NAMALWA (cell line): ENCODE measurements at places on chromosomes 16 and 17.
A peak's percentile ranks its signal among the peaks of the same experiment; 100 is the strongest.

DNA sequence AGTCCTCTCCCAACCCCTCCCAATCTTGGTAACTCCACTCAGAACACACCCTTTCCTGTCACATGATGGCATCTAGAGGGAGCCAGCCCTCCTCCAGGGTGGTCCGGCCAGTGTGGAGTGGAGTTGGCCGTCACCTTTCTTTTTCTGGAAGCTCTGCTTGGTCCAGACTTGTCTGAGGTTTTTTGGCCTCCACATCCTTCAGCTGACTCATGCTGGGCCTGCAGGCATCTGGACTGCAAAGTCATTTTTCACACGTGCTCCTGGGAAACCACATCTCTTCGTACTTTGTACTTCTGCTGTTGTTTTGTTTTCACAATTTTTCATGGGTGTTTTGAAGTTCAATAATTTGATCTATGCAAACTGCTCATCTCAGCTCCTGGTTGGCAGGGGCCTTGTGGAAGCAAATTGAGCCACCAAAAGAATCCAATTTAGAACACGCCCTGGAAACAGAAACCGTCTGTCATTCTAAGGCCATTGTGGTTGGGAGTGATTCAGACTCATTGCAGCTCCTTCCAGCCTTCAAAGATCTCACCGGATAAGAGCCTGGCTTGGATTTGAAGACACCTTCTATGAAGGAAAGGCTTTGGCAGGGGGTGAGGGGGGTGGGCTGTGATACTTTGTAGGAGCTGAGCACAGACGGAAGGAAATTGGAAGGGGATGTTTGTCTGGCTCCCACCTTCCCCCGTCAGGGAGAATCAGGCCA, 42.4 kb upstream of the NF1 start:
- no peak for DNase-seq

DNA sequence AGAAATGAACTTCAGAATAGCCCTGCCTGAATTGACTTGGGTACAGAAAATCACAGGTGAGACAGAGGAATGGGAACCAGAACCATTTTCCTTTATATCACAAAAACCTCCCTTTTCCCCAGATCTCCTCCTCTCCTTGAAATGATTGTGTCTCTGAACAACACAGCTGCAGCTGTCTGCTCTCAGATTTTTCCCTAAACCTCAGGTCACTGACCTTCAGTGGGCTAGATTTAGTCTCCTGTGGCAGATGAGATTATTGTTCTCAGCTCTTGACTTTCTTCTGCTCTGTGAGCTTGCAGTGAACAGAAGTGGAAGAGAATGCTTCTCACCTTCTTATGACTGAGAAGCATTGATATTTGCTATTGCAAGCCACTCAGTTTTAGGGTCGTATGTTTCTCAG, 92.3 kb upstream of the FAM20A start:
- DNase-seq: no peak

GRCh38 chr16:74773446-74774222, 986 bp downstream of the FA2H start:
- DNase-seq: no peak

GRCh38 chr16:84332975-84333684, 35.2 kb upstream of the ATP2C2 start:
- no peak for DNase-seq

DNA sequence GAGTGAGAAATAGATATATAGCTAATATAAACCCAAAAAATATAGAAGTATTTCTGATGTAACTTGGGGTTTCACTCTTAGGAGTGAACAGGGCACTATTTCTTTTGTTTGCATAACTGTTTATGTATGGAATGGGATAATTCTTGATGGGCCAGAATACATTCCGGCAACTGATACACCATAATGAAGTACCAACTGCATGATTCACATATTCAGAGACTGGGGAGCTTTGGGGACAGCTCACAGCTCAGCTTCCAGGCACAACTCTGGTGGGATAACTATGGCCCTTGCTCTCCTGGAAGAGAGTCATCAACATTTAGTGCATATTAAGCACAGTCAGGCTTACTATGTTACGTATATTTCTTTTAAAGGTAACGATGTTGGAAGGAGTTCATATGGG, 42.1 kb upstream of the ADCY7 start:
- DNase-seq: no peak

DNA sequence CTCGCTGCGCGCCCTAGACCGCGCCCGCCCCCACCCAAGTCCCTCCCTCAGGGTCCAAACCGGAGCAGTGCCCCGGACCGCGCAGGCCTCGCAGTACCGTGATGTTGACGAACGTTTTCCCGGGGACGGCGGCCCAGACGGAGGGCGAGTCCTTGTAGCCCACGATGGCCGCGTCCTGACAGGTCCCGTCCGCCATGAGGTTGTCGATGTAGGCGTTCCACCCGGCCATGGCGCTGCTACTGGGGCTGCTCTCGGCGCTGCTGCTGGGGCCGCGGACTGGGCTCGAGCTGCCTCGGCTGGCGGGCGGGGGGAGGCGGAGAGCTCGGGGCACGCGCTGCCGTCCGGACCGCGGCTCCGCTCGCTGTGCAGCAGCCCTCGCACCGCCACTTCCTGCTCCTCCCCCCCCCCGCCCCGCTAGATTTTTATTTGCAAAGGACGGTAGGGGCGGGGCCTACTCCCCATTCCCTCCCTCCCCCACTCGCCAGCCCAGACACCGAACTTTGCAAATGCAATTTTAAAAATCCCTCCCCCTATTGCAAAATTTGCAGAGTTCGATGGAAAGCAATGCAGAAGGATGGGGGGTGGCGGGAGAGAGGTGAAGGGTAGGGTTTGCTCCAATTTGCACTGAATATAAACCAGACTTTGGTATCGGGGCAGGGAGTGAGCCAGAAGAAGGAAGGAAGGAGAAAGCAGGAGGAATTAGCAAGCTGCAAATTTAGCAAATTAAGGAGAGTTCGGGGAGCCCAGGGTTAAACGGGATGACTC, at the start of gene PFN1:
TSS of gene PFN1 (minus strand) at position 365 of the 765 bp plus-strand sequence. CDS start at position 229, 136 bp downstream.
- peak; percentile 89 for DNase-seq

DNA sequence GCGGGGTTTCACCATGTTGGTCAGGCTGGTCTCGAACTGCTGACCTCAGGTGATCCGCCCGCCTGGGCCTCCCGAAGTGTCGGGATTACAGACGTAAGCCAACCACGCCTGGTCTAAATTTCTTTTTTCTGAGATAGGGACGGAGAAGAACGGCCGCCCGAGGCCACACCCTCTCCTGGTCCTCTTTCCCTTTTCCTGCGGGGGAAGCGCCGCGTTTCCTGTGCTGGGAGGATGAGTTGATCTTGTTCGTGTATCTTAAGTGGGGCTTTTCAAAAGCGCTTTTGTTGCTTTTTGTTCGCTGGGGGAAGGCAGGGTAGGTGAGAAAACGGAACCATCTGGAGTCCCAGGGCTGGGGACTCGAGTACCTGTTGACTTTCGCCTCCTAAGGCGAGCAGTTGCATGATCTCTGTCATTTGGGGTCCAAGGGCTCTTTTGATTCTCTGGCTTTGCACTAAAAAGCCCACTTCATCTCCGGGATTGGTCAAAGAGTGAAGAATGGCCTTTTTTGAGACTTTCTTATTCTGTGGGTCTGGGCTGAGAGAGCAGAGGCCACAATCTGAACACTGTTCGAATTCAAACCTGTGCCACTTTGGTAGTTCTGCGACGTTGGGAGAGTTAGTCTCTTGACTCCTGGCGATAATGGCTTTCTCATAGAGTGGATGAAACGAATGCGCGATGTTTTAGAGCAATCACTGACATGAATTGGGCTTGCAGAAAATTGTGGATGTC, 1.3 kb downstream of the FUS start:
- DNase-seq: peak; percentile 51

DNA sequence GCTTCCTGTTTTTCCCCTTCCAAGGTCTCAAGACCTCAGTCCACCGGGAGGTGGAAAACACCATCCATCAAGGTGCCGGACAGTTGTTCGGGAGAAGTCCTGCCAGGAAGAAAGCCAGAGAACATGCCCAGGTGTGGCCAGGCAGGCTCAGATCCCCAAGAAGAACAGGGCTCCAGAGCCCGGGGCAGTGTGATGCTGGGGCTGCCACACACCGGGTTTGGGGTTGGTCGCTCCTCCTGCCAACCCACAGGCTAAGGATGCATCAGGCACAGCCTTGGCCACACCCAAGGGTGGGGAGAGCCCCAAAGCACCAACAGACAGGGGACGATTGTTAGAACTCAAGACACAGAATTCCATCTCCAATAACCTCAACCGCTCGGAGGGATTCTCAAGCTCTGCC, 19.7 kb downstream of the ZFHX3 start:
- no peak for DNase-seq

- peak; percentile 77 for DNase-seq
Observed at GRCh38 chr17:30379903-30380381, 1.2 kb downstream of the CPD start.

- DNase-seq: no peak
Observed at GRCh38 chr16:17529982-17530760, 59.4 kb upstream of the XYLT1 start.

DNA sequence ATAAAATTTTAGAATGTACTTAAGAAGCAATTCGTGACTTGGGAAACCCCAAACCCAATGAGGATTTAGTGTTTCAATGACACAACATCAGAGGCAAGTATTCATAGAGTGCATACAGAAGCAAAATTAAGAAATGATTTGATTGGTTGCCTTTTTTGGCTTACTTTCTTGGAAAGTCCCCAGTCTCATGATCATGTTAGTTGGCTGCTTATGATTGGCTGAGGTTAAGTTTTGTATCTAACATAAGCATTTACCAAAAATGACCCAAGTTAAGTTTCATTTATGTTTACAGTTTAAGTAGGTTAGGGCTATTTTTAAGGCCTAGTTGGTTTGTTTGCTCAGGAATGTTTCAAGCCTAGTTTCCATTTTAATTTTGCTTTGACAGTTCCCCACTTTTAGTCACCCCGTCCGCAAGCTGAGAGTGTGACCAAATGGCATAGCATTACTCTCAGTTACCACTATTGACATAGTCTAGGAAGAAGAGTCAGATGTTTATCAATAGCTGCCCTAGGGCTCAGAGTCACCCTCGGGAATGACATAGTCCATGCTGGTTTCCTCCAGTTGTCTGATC, 36.2 kb downstream of the DGKE start:
- DNase-seq: peak; percentile 33

DNA sequence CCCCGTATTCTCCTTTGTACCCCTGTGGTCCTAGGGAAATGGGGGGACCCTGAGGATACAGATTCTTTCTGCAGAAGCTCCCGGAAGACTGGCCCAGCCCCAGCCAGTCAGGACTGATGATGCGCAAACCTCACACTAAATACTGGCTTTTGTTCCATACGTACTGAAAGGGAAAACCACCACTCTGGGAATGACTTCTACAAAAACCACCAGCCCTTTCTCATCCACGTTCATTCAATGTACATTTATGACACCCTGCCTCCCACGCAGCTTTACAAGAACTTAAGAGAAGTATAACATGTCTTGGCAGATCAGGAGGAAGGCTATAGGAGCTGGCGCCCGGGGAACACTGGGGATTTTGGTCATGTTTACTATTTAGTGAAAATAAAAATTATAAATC, 70.6 kb downstream of the MARCHF10 start:
- no peak for DNase-seq

- peak; percentile 78 for DNase-seq
Observed at GRCh38 chr17:77666881-77667395, 291.6 kb upstream of the TNRC6C start.

- DNase-seq: no peak
Observed at GRCh38 chr16:57301126-57301817, 16.8 kb upstream of the PLLP start.

DNA sequence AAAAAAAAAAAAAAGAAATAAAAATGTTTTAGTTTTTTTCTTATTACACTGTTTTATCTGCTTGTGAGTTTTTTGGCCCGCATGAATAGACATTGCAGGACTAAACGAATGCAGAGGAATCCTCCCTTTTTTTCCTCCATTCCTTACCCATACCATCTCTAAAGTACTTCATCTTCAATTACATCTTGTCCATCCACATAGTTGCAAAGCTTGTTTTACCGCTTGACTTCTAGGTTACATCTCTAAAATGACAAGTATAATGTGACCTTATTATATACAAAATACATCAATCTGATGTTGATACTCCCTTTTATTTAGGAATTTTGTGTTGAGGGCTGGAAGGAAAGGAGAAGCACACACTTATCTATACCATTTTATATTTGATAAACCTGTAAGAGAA, 12.8 kb downstream of the RETREG3 start:
- DNase-seq: no peak

DNA sequence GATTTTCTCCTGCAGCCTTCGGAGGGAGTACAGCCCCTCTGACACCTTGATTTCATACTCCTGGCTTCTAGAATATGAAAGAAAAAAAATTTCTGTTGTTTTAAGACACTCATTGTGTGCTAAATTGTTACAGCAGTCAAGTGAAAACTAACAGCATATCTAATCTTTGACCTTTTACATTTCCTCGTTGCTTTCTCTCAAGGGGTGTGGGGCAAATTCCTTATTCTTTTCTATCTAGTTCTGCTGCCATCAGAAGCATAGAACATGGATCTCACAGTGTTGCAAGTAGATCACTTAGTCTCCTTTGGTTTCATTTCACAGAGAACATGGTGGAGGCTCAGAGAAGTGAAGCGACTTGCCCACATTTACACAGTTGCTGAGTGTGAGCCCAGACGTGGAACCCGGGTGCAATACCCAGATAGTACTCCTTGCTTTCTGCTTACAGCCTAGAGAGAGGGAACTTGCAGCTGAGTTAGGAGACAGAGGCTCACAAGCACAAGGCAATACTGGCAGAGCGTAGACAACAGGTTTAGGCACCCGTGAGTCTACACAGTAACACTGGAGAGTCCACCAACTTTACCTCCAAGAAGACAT, 28.7 kb upstream of the MMD start:
- DNase-seq: no peak

DNA sequence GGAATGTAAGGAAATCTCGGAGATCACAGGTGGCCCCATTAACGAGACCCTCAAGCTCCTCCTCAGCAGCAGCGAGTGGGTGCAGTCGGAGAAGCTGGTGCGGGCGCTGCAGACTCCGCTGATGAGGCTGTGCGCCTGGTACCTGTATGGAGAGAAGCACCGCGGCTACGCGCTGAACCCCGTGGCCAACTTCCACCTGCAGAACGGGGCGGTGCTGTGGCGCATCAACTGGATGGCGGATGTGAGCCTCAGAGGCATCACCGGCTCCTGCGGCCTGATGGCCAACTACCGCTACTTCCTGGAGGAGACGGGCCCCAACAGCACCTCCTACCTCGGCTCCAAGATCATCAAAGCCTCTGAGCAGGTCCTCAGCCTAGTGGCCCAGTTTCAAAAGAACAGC, 16.2 kb downstream of the MLYCD start:
- no peak for DNase-seq

DNA sequence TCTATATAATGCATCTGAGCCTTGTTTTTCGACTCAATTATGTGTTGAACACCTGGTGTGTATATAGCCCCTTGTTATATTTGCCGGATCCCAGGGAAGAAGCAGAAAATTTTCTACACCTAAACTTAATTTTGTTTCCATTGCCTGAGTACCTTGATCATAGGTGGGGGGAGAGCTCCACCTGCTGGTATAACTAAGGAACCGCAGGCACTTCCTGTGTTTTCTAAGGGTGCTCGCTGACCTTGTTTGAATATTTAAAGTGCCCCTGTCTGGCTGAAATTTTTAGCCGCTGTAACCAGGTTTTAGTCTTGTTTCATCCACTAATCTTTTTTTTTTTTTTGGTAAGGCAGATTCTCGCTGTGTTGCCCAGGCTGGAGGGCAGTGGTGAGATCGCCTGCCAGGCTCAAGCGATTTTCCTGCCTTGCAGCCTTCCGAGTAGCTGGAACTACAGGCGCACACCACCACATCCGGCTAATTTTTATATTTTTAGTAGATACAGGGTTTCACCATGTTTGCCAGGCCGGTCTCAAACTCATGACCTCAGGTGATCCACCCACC, 6.5 kb upstream of the NUBP1 start:
- DNase-seq: peak; percentile 89
